NCI-H2029 treated with DMSO at 0.1 percent for 48 hours (cell line): ENCODE measurements at places on chromosomes 7 and 10.

DNA sequence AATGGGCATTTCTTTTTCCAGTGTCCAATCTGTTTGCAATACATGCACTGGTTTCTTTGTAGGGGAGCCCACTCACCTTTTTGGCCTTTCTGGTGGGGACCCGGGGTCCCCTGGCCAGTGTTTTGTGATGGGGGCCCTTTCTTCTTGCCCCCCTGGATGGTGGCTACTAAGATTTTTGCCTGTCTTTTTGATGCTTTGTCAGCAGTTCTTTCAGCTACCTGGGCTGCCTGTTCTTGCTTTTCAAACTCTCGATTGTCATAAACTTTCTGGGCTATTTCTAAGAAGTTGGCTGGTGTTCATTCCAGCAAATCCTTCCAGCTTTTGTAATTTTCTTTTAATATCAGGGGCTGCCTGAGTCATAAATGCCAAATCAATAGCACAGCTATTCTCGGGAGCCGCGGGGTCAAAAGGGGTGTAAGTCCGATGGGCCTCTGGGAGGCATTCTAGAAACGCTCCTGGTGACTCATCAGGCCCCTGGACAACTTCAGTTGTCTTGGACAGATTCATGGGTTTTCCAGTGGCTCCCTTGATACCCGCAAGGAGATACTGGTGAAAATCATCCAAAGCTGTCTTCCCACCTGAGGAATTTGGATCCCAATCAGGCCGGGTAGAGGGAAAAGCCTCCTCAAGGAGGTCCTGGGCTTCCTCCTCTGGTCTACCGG is 79.0 kb downstream of the PRR15 start:
- DNase-seq: no peak

GRCh38 chr10:58305821-58306220 is 29.0 kb upstream of the UBE2D1 start:
- DNase-seq: no peak

DNA sequence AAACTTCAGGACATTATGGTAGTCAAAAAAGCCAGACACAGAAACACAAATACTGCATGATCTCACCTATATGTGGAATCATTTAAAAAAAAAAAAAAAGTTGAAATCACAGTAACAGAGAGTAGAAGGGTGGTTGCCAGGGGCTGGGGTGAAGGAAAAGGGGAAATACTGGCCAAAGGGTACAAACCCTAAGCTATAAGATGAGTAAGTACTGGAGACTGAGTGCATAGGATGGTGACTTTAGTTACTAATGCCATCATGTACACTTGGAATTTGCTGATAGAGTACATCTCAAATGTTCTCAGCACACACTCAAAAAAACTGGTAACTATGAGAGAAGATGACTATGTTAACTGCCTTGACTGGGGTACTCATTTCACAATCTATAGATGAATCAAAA is 39.9 kb downstream of the JCAD start:
- DNase-seq: no peak

DNA sequence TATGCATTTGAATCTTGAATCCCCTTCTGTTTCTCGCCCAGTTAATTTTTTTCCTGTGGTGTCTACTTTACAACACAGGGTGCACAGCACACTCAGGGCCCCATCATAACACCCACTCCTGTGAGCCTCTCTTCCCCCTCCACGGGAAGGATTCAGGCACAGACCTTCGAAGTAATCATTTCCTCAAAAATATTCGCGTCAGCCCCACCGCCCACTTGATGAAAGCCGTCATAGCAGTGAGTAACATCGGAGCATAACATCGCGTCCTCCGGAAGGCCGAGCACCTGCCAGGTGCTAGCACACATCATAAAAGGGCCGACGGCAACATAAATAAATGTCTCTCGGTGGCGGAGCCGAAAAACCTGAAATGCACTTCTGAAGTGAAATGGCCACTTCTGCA is 201.7 kb upstream of the ADARB2 start:
- no peak for DNase-seq

GRCh38 chr7:97218767-97219166 is 101.3 kb downstream of the SDHAF3 start:
- DNase-seq: no peak

- DNase-seq: no peak
These were observed 4.6 kb downstream of the CDK5 start for GRCh38 chr7:151053096-151053495.

GRCh38 chr10:77070346-77070745 is 567.3 kb downstream of the KCNMA1 start:
- no peak for DNase-seq

GRCh38 chr7:108808549-108809266 is 239.0 kb downstream of the DNAJB9 start:
- DNase-seq: no peak

DNA sequence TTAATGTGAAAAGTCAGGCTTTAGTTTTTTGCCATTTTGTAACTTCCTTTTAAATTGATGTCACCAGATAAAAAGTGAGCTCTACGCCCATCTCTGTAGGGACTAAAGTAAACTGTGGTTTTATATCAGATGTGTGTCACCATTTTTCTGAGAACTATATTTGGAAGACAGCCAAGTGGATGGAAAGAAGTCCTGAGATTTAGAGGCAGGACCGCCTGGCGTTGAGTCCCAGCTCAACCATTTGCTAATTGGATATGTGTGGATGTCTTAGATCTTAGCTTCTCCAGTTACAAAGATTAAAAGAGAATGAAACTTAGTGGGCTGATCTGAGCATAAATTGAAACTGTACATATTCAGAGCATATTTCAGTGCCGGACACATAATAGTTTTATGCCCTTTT is 691.6 kb upstream of the CELF2 start:
- DNase-seq: no peak

- DNase-seq: no peak
These were observed 6.6 kb downstream of the CPA1 start for GRCh38 chr7:130386876-130387275.

GRCh38 chr10:90960355-90960814 is 39.5 kb upstream of the ANKRD1 start:
- DNase-seq: no peak

- no peak for DNase-seq
These were observed 4.5 kb upstream of the TRAPPC14 start for GRCh38 chr7:100163006-100163531.

GRCh38 chr10:22931948-22932347 is 4.1 kb downstream of the ARMC3 start:
- DNase-seq: no peak

GRCh38 chr10:124069341-124070264 is 23.8 kb downstream of the CHST15 start:
- DNase-seq: no peak

- no peak for DNase-seq
These were observed 47.2 kb upstream of the ZRANB1 start for GRCh38 chr10:124894569-124895215.

DNA sequence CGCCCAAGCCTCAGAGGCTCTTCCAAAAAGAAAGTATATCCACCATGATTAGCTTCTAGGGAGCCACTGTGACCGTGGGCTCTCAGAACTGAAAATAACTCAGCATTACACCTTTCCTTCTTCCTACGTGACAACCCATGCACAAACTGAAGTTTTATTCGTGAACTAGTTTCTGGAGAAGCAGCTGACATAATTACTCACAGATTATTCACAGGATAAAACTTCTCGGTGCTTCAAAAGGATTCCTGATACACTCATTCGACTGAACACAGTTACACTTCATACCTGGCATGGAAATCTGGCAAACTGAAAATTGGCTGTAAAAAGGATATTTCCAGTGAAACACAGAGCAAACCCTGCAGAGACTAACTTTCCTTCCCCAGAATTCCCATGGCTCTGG is 139.2 kb upstream of the PTER start:
- DNase-seq: no peak

DNA sequence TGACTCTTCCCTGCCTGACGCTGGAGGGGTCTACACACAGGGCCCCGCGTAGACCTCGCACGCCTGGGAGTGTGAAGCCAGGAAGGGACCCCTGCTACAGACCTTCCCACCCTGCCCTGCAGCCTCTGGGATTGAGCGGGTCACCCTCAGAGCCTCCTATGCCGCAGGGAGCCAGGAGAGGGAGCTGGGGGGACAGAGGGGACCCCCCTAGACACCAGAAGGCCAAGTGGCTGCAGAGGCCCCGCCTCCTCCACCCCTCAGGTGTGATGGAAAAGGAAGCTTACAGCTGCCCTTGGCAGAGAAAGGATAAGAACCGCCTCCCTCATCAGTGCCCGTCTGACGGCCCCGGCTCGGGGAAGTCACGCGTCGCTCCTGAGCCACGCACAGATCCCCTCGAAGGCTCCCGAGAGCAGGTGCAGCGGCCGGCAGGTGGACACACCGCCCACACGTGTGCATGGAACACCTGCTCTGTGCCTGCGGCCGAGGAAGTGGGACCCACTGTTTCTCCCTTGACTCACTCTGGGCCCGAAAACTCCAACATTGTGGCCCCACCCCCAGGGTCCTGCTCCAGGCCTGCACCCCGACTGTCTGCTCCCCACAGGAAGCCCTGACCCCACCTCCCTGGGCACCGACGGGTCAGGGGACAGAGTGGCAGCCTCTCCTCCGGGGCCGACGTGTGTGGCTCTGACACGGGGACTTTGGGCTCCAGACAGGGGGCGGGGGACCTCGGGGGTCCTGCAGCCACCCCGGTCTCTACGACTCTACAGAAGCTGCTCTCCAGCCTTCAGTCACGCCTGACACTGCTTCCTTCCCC is 73.3 kb downstream of the MICALL2 start:
- no peak for DNase-seq

DNA sequence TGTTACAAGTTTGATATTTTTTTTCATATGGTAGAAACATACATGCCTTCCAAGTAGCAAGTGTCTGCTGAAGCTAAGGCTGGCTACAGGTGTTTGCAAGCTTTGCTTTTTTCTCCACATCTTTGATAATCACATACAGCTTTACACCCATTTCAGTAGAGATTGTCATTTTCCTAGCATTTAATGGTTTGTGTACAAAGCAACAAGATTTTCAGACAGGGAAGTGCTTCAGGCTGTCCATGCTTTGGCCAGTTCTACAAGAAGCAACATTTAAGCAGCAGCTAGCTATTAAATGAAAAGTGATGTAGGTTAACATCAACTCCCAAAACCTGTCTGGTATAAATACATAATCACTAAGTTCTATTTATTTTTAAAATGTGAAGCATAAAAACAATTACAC is 2.3 kb downstream of the HDAC9 start:
- DNase-seq: no peak

DNA sequence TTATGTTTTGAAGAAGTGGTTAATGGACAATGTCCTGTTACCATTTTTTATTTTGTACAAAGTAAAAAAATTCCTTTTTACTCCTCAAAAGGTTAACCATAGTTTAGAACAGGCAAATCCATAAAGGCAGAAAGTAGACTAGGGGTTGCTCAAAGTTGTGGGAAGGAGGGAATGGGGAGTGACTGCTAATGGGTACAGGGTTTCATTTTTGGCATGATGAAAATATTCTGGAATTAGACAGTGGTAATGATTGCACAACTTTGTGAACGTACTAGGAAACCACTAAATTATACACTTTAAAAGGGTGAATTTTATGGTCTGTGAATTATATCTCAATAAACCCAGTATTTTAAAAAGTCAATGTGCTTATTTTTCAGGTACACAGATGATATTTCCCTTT is 35.4 kb upstream of the CDK14 start:
- no peak for DNase-seq

DNA sequence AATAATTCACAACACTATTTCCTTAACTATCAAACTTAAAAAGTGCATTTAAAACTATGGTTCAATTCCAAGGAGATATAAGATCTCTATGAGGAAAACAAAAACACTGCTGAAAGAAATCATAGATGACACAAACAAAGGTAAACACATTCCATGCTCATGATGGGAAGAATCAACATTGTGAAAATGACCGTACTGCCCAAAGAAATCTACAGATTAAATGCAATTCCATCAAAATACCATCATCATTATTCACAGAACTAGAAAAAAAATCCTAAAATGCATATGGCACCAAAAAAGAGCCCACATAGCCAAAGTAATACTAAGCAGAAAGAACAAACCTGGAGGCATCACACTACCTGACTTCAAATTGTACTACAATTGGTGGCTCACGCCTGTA is 159.9 kb upstream of the EEPD1 start:
- no peak for DNase-seq

GRCh38 chr7:45978731-45979211 is 57.7 kb upstream of the IGFBP3 start:
- DNase-seq: no peak

- no peak for DNase-seq
These were observed 33.7 kb upstream of the ANKRD2 start for GRCh38 chr10:97538839-97539238.

DNA sequence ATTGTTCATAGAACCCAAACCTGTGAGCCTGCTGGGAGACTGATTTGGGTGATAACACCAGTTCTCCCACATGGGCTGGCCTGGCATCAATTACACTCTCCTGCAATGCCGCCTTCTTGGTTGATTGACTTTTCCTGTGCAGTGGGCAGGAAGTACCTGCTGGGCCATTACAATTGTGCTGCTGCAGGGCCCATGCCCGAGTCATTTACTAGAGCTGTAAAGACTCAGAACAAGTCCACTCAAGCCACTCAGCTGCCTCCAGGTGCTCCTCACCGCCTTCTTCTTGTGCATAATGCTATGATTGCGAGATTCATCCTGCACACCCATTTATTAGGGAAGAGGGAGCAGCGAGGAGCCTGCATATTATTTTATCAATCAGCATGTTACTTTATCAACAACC is 264.0 kb downstream of the TCERG1L start:
- DNase-seq: no peak

GRCh38 chr10:133235265-133235855 is 2.3 kb upstream of the VENTX start:
- DNase-seq: no peak

DNA sequence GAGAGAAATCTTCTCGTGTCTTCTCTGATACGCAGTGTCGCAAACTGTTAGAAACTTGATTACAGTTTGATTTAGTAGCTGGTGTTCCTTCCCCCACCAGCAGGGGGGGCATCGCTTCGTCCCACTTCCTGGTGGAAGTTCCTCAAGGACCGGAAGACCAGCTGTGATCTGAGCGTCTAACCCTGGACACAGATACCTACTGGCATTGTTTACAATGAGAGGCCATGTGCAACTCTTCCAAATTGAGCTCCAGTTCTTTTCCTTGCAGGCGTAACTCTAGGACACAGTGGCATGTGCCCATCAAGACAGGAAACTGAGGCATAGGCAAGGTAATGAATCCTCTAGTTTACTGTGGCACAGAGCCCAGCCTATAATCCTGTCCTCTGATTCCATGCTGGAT is 219.0 kb downstream of the CCDC3 start:
- DNase-seq: peak; percentile 0
